ENCODE measurements at places on chromosomes 11 and 22.

GRCh38 chr11:31855466-31855865, 44.3 kb upstream of the PAX6 start:
- no peak for DNase-seq

- no peak for DNase-seq
Measured at GRCh38 chr22:19371893-19372292, 59.6 kb downstream of the HIRA start.

DNA sequence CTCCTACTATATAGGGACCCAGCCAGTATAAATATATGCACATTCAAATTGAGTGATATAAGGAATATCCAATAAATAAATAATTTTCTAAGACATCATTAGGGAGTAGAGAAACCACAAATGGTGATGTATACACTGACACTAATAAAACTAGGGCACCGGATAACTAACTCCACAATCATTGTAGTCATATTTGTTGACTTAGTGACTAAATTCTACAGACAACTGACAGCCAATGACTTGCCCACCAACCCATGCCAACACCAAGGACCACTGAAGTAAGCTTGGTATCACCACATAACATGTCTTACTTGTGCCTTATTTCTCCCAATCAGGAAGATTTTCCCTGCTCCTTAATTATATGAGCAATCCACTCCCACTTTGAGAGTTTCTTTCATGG, 139.6 kb upstream of the TRPC6 start:
- no peak for DNase-seq

DNA sequence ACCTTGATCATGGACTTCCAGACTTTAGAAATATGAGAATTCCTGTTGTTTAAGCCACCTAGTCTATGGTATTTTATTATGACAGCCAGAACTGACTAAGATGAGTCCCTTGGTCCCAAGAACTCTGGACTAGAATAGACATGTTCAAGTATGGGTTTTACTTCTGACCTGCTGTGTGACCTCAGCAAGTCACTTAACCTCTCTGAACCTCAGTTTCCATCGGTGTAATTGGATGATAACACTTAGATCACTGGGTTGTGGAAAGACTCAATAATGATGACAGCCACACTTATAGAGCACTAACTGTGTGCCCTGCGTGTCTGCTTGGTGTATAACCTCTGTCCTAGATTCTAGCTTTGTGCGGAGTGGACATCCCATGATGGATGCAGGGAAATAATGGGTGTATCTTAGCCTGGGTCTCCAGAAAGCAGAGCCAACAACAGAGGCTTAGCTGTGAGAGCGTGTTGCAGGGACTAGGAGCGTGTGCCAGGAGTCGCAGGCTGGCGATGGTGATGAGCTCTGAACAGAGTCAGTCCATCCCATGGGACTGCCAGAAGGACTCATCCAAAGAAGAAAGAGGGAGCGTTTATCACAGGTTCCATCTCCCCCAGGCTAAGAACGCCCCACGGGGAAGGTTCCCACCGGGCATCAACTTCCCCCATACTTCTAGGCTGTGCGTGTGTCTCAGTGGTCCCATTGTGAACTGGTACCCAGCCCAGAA, 93.2 kb upstream of the TP53I11 start:
- no peak for DNase-seq

DNA sequence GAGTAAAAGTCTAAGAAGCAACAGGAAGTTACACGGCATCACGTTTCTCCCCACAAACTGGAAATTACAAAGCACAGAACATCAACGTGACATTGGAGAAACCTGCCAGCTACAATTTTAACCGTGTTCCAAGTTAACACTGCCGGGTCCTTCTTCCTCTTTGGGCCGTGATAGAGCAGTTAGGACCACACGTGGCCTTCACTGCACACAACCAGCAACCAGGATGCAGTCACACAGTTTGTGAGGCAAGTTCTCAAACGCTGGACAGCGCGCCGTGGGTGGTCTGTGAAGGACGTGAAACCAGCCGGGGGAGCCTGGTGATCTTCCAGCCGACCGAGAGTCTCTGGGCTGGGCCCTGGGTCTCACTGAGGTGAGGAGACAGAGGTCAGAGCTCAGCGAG, 14.6 kb downstream of the C11orf21 start:
- no peak for DNase-seq

GRCh38 chr11:128716661-128717210, 22.9 kb downstream of the FLI1 start:
- DNase-seq = no peak

DNA sequence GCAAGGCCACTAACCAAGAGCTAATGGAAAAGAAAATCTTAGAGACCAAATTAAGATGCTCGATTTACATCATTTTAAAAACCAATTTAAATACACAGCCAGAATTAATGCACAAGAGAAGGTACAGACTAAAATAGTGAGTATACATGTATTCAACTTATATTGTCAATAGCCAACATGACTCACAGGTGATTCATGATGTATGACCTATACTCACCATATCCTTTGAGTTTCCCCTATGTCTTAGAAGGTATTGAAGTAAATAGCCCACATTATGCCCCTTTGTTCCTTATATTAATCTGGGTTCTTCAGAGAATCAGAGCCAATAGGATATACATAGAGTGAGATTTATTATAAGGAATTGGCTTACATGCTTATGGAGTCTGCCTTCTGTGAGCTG, 97.5 kb upstream of the ANO3 start:
- DNase-seq = no peak

- DNase-seq = peak; percentile 37
Measured at GRCh38 chr11:45025716-45026492, 75.2 kb upstream of the TP53I11 start.

DNA sequence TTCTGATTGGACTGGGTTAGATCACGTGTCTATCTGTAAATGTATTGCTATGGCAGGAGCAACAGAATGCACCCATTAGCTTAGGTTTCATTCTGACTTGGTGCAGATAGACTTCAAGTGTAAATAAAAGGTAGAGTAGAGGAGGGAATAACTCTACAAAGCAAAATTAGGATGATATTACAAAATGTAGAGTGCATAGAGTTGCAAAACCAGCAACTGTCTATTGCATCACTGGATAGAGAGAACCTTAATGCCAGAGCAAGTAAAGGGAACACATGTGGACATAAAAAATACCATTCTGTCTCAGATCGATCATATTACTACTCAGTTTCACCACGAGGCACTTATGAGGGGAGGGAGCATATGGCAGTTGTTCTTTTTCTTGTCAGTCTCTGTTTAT, 22.0 kb upstream of the CAT start:
- no peak for DNase-seq

GRCh38 chr11:133830931-133831907, 14.1 kb downstream of the SPATA19 start:
- DNase-seq = peak; percentile 45

- DNase-seq = no peak
Measured at GRCh38 chr11:73660497-73661034, 14.2 kb downstream of the PLEKHB1 start.

- DNase-seq = no peak
Measured at GRCh38 chr11:8732748-8733241, 50.2 kb downstream of the RPL27A start.

DNA sequence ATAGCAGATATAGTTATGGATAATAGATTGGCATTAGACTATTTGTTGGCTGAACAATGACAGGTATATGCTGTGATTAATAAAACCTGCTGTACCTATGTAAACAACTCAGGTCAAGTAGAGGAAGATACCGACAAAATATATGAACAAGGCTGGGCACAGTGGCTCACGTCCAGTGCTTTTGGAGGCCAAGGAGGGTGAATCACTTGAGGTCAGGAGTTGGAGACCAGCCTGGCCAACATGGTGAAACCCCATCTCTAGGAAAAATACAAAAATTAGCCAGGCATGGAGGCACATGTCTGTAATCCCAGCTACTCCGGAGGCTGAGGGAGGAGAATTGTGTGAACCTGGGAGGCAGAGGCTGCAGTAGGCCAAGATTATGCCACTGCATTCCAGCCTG, 14.0 kb upstream of the CHKA start:
- no peak for DNase-seq

GRCh38 chr11:87265132-87265531, 227.4 kb downstream of the TMEM135 start:
- no peak for DNase-seq

- no peak for DNase-seq
Measured at GRCh38 chr11:1629326-1630185, at the start of gene KRTAP5-5. TSS of gene KRTAP5-5 (plus strand) at chr11:1629775. CDS start at chr11:1629841, 66 bp downstream.

DNA sequence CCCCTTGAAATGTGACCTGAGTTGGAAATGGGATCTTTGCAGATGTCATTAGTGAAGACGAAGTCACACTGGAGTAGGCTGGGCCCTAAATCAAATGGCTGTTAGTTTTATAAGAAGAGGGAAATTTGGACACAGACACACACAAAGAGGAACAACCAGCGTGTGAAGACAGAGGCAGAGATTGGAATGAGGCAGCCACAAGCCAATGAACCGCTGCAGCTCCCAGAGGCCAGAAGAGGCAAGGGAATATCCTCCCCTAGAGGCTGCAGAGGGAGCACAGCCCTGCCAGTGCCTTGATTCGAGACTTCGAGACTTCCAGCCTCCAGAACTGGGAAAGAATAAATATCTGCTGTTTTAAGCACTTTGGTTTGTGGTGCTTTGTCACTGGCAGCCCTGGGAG, 484.5 kb downstream of the MN1 start:
- DNase-seq = peak; percentile 1

- no peak for DNase-seq
Measured at GRCh38 chr22:17451316-17451715, 82.1 kb downstream of the CECR2 start.

GRCh38 chr11:79675081-79675480, 234.3 kb upstream of the TENM4 start:
- no peak for DNase-seq

DNA sequence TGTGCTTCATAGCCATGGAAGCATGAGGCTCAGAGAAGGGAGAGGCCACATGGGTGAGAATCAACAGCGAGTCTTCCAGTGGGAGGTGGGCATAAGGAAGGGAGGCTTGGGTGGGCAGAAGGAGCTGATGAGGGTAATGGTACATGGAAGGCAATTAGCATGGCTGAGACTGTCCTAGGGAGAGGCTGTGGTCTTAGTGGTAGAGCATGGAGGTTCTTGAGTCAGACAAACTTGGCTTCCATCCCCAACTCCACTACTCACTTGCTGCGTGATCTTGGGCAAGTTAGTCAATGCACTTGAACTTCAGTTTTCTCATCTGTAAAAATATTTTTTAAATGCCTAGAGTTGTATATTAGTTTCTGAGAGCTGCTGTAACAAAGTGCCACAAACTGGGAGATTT, 227.2 kb upstream of the E2F8 start:
- no peak for DNase-seq

- DNase-seq = no peak
Measured at GRCh38 chr11:63961608-63962412, 12.6 kb upstream of the COX8A start.

GRCh38 chr11:75333807-75334140, 17.7 kb downstream of the ARRB1 start:
- DNase-seq = no peak
